ENCODE measurements at places on chromosomes 7 and 10.

DNA sequence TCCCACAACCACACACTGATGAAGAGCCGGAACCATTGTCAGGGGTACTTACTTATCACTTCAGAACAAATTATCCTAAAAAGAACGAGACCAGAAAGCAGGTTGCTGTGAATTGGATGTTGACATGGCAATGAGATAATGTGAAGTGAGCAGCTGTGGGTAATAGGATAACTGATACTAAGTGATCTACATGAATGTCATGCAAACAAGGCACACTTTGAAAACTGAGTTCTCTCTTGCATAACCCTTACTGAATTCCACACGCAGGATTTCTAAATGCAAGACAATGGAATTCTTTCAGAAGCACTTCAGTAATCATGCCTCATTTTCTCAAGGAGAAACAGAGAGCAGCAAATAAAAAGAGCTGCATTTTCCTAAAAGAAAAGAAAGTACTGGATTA lies 242.5 kb upstream of the TMEM229A start:
- no peak for DNase-seq

DNA sequence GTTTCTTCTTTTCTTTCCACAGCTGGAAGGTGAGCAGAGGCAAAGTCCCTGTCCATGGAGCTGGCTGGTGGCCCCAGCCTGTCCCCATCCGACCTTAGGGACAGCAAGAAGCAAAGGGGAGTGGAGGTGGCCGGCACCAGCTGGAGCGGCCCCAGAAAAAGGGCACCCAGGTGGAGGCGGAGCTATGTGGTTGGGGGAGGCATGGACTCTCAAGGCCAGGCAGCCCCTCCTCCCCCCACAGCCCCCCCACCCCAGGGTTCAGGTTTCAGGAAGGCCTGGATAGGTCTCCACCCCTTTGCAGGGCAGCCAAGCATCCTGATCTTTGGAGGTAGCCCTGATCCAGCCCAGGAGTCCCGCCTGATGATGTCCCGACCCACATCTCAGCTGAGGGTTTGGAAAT lies at the start of gene SSC4D:
TSS of gene SSC4D (minus strand) at position 161 of the 400 bp plus-strand sequence. CDS start 5,258 bp downstream, outside the sequence.
- no peak for DNase-seq

DNA sequence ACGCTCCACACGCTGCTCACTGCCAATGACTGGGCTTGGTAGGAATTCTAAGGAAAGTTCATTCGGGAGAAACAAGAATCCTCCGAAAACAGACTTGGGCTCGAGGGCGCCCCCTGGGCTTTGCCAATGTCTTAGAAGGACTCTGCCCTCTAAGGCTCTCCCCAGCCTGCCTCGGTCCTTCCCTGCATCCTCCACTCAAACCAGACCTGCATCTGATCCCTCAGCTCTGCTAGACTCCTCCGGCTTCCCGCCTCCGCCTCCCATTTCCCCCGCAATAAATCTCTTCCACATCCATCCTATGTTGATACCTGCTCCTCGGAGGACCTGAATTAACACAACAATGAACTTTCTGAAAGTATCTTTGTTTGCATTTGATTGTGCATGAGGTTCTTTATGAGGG lies 177.6 kb downstream of the PLPP4 start:
- DNase-seq = no peak

DNA sequence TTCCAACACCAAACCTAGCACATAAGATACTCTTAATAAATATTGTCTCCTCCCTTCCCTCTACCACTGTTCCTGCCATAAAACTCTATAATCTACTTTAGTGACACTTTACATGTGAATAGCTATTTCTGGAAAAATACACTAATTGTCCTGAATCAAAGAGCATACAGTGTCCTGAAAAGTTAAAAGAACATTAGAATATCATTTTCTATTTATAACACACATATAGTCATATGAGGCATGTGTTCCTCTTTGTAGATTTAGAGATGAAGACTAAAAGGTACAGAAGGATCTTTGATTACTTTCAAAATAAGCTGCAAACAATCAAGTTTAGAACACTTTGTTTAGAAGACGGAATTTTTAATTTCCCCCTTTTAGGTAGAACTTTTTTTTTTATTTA lies 13.6 kb downstream of the NCOA4 start:
- no peak for DNase-seq

GRCh38 chr7:2539031-2539911 lies 16.1 kb downstream of the BRAT1 start:
- no peak for DNase-seq

- DNase-seq = no peak
Measured at GRCh38 chr10:119644205-119644814, 6.9 kb upstream of the BAG3 start.

DNA sequence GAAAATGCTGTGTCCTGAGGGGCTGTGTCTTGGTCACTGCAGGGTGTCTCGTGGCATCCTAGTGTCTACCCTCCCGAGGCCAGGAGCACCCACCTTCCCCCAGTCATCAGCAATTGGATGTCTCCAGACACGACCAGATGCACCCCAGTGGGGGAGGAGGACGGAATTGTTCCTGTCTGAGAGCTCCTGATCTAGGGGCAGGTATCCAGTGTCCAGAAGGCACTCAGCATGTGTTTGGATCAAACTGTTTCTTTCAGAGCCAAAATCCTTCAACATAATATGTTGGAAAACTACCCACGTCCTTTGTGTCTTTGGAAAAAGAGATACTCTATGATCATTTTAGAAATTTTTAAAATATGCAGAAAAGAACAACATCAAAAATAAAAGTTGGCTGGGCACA lies 16.9 kb downstream of the PRKRIP1 start:
- no peak for DNase-seq

DNA sequence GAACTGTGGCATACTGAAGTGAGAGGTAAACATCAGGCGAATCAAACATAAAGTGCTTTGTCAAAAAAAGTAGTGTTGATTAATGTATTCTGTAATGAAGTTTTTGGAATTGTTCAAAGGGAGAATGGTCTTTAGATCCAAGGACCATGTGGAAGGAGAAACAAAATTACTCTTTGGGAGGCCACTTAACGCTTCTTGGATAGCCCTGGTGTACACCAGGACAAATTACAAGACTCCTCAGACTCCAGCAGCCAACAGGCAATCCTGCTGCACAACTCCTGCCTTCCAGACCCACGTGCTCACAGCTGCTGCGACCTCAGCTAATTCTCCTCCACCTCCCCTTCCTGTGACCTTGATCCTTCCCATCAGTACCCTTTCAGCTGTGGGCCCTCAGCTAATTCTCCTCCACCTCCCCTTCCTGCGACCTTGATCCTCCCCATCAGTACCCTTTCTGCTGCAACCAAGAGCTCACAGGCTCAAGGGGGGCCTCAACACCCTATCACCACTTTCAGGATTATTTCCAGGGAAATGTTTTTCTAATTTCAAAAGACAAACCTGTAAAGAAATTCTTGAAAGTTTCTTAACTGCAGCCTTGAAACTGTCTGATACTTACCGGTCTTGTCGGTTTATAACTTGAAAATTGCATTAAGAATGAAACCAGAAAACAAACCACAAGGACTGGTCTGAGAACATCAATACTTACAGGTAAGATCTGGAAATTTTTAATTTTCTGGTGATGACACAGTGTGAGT lies 29.7 kb upstream of the DDC start:
- DNase-seq = no peak

DNA sequence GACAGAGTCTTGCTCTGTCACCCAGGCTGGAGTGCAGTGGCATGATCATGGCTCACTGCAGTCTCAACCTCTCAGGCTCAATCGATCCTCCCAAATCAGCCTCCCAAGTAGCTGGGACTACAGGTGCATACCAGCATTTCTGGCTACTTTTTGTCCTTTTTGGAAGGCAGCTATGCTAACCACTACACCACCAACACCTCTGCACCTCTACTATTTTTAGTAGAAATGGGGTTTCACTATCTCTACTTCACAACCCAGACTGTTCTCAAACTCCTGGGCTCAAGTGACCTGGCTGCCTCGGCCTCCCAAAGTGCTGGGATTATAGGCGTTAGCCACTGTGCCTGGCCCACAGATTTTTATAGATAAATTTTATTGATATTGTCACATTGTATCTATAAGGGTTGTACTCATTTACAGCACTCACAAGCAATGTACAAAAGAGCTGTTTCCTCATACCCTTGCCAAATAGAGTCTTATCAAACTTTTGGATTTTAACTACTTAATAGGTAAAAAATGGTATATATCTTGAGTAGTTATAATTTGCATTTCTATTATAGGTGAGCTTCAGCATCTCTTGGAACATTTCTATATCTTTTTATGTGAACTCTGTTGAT lies 23.7 kb downstream of the PRR15 start:
- no peak for DNase-seq

DNA sequence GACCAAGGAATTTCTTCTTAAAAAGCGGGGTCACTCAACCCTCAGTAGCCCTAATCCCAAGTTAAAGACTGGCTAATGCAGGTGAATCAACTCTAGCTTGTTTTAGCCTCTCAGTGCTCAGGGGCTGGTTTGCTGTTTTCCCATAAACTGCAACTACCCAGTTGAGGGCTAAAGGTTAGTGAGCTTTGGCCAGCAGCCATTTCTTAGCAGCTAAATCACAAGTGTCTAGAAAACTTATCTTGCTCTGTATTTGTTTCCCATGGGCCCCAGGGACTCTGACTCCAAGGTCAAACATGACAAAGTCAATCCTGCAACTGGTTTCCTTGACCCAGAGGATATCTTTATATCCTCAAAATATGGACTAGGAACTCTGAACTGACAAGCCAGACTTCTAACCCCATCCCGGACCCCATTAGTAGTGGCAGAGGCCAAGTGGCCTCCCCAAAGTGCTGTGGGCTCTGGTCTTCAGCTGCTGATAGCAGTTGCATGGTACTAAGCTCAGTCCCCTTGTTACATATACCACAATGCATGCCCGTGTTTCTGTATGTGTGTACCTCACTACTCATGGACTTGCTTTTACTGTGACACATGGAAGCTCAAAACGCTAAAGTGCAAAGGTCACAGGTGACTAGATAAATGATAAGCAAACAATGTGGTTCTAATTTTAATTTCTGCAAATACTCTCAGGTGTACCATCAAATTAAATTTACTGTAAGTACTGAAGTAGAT lies 793.0 kb upstream of the IGFBP3 start:
- no peak for DNase-seq

DNA sequence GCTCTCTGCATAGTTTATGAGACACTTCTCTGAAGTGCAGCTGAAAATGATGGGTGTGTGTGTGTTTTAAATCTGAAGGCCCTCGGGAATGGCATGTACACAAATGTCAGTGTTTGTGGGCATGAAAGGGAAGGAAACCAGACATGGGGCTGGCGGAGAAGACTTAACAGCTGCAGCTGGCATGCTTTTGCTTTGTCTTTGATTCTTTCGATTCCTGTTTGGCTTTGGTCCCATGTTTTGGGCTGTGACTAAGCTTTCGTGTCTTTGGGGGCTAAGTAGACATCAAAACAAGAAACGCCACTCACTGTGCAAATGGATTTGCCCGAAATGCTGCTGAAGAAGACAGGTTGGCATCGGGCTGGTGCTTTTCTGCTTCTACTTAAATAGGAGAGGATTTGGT lies 179.3 kb downstream of the PFKFB3 start:
- DNase-seq = no peak

DNA sequence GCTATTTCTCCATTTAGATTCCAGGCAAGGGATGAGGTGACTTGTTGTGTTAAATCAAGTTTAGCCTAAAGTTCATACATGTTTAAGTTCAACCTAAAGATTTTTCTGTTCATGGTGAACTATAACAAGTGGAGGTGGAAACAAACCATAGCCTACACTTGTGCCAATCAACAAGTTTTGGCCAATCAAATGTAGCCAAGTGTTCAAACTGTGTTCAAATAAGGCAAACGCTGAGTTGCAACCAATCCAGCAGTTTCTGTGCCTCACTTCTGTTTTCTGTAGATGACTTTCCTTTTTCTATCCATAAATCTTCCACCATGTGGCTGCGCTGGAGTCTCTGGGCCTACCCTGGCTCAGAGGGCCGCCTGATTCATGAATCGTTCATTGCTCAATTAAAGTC lies 4.5 kb upstream of the VOPP1 start:
- no peak for DNase-seq

GRCh38 chr10:16559236-16559773 lies 37.6 kb upstream of the C1QL3 start:
- DNase-seq = no peak

DNA sequence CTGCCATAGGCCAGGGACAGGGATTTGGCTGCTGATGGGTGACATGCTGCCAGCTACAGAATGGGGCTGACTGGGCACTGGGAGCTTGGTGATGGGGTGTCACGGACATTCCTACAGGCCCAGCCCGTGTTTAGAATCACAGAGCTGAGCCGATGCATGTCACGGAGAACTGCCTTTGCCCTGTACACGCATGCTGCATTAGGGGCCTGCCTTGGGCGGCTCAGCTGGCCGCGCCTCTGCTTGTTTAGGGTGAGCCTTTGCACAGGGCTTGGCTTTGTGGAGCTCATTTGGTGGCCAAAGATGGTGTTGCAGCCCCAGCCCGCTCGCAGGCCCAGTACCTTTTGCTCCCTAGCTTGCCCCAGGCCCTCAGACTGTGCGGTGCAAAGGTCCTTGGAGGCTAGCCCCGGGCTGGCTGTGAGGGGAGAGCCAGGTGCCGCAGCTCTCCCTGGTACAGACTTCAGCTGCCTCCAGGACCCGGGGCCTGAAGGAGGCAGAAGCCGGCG lies 108.4 kb upstream of the BTBD16 start:
- no peak for DNase-seq

GRCh38 chr7:75906991-75907667 lies 7.8 kb upstream of the POR start:
- DNase-seq = peak; percentile 19

- no peak for DNase-seq
Measured at GRCh38 chr10:22682237-22683139, 31.9 kb downstream of the PIP4K2A start.

GRCh38 chr10:10332786-10333185 lies 684.9 kb upstream of the CELF2 start:
- DNase-seq = no peak

DNA sequence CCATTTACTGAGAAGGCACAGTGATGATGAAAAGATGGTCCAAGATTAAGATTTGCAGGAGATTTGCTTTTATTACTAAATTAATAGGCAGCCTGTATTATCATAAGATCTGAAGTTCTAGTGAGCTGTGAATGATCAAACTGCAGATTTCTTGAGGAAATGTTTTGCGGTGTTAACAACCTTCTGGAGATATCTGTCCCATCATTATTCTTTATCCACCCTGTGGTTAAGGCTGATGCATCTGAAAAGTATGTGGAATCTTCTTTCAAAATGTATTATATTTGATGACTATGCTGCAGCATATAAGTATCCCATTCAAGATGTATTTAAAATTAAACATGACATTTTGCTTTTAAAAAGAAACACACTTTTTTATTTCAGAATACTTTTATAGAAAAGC lies 150.3 kb downstream of the POLR1F start:
- no peak for DNase-seq

DNA sequence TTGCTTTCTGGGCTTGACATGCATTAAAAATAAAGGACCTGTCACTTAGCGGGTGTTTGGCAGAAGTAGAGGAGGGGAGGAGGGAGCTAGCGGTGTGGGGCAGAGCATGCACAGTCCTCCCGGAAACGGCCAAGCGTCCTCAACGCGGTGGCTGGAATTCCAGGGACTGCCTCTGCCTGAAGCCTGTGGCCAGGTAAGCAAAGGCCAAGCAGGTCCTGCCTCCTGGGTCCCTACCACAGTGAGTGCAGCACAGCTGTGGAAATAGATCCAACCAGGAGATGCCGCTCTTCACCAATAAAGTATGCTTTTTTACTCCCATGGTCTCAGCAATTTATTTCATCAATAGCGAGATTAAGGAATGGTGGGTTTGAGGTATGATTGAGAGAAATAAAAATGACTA lies 323.4 kb downstream of the WDR37 start:
- no peak for DNase-seq

Data from SHP77 treated with DMSO at 0.1 percent for 48 hours (cell line).